ENCODE measurements at places on chromosomes 16 and 17. TPM values are rescaled to one million over a fixed set of nuclear protein-coding genes. Genes with fewer than 3 reads are reported as not detected.

- peak; percentile 76 for DNase-seq
Measured at GRCh38 chr16:85750827-85751697, at the start of gene C16orf74. Gene C16orf74, minus strand, starts transcription at chr16:85751096. Its CDS starts 15,879 bp downstream, at chr16:85735217.

- DNase-seq = no peak
Measured at GRCh38 chr17:73309727-73310596, 1.8 kb downstream of the CDC42EP4 start.

DNA sequence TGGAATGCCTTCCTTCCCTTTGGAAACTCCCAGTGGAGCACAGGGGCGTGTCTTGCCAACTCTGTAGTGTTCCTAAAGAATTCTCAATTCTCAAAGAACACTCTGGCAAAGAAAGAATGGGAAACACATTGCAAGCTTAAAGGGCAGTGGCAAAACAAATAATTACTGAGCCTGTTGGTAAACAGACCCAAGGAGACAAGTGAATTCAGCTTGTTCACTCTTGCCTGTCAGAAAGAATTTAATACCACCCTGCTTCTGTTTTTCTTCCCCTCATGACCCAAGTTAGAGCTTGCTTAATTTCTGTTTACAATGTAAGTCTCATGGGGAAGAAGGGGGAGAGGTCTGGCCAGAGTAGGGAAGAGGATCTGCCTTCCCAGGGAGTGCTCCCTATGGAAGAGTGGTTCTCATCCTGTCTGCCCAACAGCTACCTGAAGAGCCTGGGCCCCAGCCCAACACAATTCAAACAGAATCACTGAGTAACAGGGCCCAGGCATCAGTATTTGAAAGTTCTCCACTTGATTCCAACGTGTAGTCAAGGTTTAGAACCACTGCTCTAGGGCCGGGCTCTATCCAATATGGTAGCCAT, 386.0 kb downstream of the SLC39A11 start:
- no peak for DNase-seq

GRCh38 chr17:81476635-81477034, 36.0 kb downstream of the ACTG1 start:
- no peak for DNase-seq

DNA sequence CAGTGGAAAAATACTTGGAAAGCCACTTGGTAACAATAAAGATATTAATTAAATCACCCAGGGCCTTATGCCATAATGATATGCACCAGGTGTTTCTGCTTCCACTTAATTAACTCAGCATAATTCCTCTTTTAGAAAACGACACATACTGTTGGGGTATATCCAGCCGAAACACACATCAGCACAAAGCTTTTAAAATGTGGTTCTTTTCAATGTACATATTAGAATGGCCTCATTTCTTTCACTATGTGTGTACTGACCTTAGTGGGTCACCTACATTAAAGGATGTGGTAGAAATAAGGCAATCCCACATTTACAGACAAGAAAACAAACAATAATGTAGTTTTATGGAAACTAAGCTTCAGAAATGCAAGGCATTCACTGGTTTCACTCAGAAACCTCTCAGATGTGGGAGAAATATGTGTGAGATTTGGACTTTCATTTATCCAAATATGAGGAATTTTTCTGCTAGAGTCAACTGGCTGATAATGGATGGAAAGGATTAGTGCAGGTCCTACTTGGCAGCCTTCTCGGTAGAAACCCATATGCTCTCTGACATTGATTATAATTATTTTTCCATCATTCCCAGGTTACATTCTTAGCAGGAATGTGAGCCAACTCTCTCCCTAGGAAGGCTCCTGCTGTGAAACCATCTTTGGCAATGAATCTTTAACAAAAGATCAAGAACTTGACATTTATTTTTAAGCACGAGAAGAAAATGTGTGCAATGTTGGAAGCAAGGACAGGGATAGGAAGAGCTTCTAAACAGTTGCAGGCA, 66.7 kb upstream of the DHX40 start:
- DNase-seq = no peak

DNA sequence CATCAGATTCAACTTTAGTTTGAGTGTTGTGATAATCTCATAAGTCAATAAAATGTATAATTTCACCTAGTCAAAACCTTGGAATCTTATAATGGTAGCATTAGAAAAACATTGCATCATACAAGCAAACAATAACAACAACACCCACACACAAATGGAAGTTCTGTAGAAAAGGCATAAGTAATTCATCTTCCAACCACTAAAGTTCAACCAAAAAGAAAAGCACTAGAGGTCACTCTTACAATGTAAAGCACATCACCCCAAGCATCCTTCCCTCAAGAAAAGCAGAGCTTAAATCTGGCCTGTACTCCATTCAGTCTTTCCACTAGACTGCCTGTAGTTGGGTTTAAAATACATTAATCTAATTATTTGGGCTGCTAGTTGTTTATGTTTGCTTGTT, 1.8 kb downstream of the CNTNAP4 start:
- no peak for DNase-seq

GRCh38 chr17:17785407-17785806, 51.4 kb downstream of the SREBF1 start:
- no peak for DNase-seq

DNA sequence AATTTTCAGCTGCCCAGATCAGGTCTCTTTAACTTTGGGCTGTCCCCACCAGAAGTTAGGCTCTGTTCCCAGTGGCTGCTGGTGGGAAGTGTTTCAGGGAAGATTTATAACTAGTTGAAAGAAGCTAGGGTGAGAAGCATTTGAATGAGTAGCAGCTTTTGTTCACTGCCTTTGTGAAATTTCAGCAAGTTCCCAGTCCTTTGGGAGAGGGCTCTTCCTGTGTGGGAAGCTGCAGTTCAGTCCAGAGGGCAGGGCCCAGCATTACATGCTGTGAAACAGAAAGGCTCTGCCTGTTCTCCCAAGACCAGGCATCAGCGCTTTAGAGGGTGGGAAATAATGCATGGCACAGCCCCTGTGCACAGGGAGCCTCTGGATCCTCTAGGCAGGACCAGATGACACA, 17.8 kb downstream of the PROCA1 start:
- no peak for DNase-seq

GRCh38 chr17:73956595-73957465, 246.6 kb upstream of the RPL38 start:
- DNase-seq = peak; percentile 70

DNA sequence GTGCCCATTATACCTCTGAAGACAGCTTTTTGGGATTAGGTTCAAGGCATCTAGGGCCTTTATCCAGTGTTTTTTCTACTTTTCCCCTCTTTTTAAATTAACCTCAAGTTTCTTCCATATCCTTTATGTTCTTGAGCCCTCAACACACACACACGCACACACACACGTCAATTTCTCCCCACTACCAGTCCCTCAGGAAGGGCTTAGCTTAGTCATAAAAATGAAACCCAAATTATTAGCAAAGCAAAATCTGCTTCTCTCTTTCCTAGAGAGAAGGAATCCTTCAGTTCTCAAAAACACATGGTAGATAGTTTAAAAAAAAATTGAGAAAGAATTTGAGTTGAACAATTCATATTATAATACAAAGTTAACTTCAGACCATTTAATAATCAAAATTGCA, 401.1 kb downstream of the XYLT1 start:
- no peak for DNase-seq

DNA sequence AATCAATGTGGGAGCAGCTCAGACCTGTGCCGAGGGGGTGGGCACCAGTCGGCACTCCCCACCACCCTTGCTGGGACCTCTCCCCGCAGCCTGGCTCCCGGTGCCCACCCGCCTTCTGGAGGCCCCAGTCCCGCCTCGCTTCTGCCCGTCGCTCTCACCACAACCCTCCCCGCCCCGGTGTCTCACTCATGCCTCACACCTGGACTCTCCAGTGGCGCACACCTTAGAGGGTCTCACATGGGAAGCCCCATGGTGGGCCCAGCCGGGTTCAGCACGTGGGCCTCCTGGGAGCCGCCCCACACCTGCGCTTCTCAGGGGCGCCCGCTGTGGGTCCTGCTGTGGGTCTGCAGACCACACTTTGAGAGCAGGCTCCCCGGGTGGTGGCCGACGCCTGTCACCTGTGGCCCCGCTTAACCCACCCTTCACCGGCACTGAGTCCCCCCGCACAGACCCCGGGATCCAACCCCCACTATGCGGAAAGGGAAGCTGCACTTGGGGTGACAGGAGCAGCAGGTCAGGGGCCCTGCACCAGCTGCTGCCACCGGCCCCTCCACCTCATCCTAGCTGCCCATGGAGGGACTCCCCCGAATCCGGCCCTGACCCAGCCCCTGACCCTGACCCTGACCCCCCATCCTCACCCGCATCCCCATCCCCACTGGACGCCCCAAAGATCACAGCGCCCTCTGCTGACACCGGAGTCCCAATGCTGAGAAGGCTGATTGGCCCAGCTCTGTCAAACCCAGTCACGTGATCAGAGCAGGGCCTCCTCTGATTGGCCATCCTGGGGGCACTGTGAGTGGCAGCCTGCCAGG, 27.4 kb upstream of the SLC38A10 start:
- no peak for DNase-seq

DNA sequence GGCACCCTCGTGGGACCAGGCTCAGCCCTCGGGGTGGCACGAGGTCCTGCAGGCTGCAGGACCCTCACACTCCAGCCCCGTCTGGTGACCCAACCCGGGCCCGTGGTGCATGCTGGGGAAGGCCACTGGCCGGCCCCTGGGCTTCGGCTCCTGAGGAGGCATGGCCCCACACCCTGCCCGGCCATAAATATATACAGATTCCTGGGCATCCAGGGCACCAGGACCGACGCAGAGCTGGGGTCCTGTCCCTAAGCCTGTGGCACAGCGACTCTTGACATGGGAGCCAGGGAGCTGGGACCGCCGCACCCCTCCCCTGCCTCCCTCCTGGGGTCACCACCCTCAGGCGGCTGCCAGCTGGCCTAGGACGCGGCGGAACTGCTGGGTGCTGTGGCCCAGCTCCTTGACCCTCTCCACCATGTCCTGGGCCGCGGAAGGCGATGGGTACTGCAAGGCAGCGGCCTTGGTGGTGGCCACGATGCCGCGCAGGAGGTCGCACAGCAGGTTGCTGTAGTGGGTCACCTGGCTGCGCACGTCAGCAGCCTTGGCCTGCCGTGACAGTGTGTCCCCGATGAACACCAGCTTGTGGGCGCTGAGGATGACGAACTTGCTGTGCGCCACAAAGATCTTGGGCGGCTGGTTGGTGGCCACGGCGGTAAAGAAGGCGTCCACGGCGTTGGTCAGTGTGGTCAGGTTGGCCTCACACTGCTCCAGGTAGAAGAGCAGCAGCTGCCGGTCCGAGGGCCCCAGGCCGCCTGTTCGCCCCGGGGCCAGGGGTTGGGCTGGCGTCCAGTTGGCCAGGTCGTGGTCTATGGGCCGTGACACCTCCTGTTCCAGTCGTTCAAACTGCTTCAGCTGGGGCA, 10.6 kb downstream of the CTRB1 start:
- DNase-seq = peak; percentile 67

GRCh38 chr17:45135978-45136791, 698 bp downstream of the ACBD4 start:
- DNase-seq = peak; percentile 66

GRCh38 chr17:49315551-49316257, 46.3 kb downstream of the ZNF652 start:
- DNase-seq = peak; percentile 71

DNA sequence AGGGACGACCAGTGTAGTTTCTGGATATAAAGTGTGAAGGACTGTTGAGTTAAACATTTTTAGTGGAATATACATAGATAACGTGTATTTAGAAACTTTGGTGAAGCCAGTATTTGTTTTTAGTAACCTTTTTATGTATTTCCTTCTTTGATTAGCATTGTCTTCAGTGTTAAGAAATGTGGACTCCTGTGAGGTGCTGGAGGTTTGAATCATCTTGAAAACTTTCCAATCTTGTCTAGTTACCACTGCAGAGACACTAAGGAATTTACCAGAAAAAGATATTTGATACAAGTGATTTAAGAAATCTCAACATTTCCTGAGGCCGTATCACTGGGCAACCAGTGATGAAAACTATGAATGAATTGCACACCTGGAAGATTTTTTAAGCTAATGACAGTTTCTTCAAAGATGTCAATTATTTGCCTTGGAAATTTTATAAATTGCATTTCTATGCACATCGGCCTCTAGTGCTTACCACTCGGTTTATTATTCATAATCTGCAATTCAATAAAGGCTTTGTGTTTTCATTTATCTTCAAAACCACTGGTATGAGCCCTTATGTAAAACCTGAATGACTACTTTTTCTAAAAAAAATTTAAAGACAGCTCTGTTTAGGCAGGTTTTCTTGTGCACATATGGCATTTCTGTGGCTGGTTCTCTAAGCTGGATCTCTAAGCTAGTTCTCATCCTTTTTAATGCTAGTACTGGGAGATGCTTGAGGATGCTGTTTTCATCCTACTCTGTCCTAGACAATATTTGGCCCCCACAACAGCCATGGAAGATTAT, 31.4 kb upstream of the ADCY7 start:
- DNase-seq = no peak

DHX58 gene
- total RNA-seq = 27.5 TPM

ITGA2B gene
- 4.6 TPM for total RNA-seq

PPL gene
- total RNA-seq = 78.1 TPM

PDE6G gene
- 1.0 TPM for total RNA-seq

PCGF2 gene
- 59.1 TPM for total RNA-seq

CNGB1 gene
- not detected for total RNA-seq

TAT gene
- total RNA-seq = not detected

All from upper lobe of right lung (tissue), 1 donor.